Esophagus muscularis mucosa (tissue), 4 donors: ENCODE measurements at places on chromosomes 13 and 19. TPM values are rescaled to one million over a fixed set of nuclear protein-coding genes. Genes with fewer than 3 reads are reported as not detected.

ZIK1 gene
- 8.2 TPM for total RNA-seq

RNF225 gene
- total RNA-seq: not detected

PGLYRP2 gene
- not detected for total RNA-seq

LHB gene
- not detected for total RNA-seq

ZNF177 gene
- total RNA-seq: 2.5 TPM

SELENOV gene
- not detected for total RNA-seq

ZNF525 gene
- 13.9 TPM for total RNA-seq

DNA sequence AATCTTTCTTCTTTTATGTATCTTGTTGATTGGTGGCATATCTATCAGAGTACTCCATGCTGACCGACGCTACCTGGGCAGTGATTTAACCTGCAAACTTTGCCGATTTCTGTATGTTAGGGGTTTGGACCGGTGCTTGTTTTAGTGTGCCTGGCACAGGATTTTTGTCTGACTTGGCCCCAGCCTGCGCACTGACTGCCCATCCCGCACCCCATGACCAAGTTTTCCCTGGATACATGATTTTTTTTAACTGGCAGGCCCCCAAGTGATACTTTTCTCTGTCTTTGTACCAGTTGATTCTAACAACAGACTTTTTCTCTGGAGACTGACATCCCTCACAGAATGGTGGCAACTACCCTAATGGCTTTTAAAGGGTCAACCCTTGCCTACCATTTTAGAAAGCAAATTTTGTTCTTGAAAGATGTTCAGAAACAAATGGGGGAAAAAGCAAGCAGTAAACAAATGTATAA is 69.0 kb upstream of the C1QTNF9B start:
- peak; percentile 80 for DNase-seq

DNA sequence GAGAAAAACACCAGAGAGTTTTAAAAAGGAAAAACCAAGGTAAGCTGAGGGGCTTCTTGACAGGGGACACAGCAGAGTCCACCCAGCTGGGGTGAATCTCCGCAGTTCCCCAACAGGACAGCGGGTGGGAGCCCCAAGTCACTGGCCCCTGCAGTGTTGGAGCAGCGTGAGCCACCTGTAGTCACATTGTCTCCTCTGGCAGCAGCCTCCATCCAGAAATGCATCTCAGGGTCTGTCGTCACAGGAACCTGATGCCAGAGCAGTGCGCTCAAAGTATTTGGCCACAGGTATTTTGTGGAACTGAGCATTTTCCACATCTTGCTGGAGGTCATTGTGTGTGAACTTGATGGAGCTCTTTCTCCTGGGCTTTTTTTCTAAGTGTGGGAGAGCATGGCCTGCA is 24.7 kb downstream of the CHAMP1 start:
- DNase-seq: no peak

DNA sequence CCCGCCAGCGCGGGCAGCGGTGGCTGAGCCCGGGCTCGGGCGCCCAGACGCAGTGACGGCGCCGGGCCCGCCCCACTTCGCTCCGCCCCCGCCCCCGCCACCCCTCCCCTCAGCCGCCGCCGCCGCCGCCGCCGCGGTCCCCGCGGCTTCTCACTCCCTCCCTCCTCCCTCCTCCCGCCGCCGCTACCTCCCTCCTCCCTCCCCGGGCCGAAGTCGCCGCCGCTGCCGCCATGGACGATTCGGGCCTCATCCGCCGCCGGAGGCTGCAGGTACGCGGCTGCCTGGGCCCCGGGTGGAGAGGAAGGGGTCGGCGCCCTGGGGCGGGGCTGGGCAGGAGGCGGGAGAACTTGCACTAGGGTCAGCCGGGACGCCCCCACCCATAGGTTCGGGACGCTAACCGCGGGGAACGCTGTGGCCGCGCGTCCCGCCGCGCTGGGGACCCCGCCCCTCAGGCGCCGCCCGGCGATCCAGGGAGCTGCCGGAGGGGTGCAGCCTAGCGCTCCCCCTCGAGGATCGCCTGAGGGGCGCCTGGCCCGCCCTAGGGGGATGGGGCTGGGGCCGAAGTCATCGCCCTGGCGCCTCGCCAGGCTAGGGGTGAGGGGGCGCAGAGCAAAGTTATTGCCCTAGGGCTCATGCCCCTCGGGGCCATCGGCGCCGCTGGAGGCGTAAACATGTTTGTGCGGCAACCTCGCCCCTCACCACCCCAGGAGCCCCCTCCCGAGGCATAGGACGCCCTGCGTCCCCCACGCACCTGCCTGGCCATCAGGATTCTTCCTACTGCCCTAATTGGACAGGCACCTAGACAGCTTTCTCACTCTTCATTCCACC is 427 bp downstream of the RTBDN start:
- DNase-seq: no peak

GRCh38 chr13:71213252-71213821 is 653.7 kb downstream of the DACH1 start:
- no peak for DNase-seq

DNA sequence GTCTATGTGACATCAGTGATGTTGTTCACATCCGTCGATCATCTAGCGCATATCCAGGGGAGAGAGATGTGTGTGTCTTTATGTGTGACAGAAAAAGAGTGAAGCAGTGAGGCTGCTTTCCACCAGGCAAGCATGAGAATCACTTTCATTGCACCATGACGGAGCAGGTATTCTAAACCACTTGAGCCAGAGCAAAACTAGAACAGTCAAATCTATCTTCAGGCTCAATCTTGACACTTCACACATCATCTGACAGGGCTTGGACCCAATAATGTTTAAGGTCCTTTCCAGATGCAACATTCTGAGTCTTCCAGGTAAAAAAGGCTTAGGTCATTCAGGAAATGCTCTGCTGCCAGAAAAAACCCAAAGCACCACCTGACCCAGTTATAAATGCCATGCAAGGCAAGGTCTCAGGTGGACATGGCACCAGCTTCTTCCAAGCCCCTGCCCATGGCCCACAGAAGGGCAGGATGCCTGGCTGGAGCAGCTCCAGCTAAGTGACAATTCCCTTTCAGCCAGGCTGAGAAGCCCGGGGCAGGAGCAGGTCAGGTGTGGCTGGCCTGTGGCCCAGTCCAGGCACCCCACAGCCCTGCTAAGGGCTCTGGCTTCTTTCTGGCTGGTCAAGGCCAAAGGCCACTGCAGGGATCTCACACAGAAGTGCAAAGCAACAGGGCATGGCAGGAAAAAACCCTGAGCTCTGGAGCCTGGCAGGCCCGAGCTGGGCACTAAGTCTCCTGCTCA is 5.0 kb downstream of the ELAVL1 start:
- DNase-seq: no peak

DNA sequence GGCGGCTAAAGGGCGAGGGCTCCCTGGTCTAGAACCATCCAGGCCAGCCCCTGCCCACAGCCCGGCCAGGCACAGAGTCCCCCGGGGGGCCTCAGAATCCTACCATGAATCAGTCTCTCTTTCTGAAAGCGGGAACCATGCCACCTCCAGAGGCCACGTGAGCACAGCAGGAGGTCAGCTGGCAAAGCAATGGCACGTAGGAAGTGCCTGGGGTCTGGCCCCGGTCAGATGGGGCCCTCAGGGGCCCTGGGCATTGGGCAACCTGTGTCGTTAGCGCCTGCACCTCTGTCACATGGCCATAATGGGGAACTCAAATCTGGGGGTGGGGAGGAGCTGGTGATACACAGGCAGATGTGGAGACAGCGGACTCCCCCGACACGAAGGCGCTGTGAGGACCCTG is 8.8 kb downstream of the MFSD12 start:
- no peak for DNase-seq

GRCh38 chr19:45468159-45468651 is 409 bp downstream of the FOSB start:
- DNase-seq: no peak

GRCh38 chr13:91045351-91046034 is 302.0 kb upstream of the MIR17HG start:
- DNase-seq: no peak

DNA sequence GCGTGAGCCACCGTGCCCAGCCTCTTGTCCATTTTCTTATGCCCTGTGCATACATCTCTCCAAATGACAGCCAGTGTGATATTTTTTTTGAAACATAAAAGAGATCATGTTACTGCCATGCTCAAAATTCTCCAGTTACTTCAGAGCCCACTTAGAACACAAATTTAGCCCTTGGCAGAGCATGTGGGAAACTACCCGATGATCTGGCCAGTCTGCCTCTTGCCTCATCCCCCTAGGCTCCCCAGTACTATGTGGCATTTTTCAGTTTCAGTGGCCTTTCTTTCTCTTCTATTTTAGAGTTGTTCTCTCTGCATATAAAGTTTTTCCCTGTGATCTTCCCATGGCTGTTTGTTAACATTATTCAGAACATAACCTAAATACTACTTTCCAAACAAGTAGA is 323.0 kb downstream of the GPC5 start:
- no peak for DNase-seq

- no peak for DNase-seq
Observed at GRCh38 chr19:48625891-48626327, 6.6 kb downstream of the SPHK2 start.
